ENCODE measurements at places on chromosomes 11 and 22. TPM values are rescaled to one million over a fixed set of nuclear protein-coding genes. Genes with fewer than 3 reads are reported as not detected.
A peak's percentile ranks its signal among the peaks of the same experiment; 100 is the strongest.

DNA sequence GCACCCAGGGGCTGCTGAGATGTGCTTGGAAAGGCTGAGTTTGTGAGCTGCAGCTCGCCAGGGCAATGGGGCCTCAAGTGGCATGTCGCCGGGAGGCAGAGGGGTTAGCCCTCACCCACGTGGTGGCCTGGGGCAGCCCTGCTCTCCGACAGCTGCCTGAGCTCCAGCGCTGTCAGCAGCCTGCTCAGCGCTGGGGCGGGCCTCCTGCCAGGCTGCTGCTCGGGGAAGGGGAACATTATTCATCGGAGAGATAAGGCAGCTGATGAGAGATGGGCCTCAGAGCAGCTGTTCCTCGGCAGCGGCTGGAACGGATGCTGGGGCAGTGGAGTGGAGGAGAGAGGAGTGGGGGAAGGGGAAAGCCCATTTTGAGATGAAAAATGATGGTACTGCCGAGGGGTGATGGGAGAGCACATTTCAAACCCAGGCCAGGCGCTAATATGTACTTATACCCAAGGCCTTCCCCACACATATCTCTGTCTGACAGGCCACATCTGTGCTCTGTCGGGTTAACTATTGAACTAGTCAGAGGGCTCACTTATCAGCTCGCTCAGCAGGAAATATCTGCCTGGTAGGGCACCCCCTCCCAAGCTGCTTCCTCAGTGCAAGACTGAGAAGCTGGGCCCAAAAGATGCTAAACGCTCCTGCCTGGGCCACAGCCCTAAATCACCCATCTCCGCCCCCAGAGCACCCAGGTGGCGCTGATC lies 79.5 kb downstream of the TIMP3 start:
- DNase-seq = peak; percentile 97

DNA sequence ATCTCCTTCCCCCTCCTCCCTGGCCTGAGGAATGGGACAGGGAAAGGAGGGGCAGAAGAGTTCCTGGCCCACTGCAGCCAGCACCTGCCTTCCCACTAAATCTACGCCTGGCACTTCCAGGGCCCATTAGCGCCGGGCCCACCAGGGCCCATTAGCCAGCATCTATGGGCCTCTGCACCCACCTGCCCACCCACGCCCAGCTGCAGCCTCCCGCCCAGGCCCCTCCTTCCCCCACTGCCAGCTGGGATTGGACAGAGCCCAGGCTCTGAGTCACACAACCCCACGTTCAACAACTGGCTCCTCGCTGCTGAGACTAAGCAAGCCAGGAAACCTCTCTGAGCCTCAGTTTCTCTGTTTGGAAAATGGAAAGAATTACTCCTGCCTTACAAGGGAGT lies 48.7 kb downstream of the CYTH4 start:
- no peak for DNase-seq

- DNase-seq = no peak
These were observed 40.2 kb downstream of the GNB1L start for GRCh38 chr22:19814428-19814827.

The KREMEN1 gene
- total RNA-seq = 14.0 TPM

GRCh38 chr11:108324587-108324986 lies 101.7 kb downstream of the ATM start:
- no peak for DNase-seq

Measured in umbilical cord (tissue), 2 donors.